ENCODE measurements at places on chromosomes 3 and 15. TPM values are rescaled to one million over a fixed set of nuclear protein-coding genes. Genes with fewer than 3 reads are reported as not detected.

RNU5B-1 gene
- not detected for total RNA-seq

CYP1A2 gene
- not detected for total RNA-seq

GOLGA6A gene
- total RNA-seq, result not detected

IQCF5 gene
- total RNA-seq, result not detected

TMEM108 gene
- 27.1 TPM for total RNA-seq

CILP gene
- total RNA-seq, result 0.31 TPM

CYP8B1 gene
- total RNA-seq, result not detected

ISG20 gene
- total RNA-seq, result not detected

CALML4 gene
- total RNA-seq, result 2.2 TPM

ECE2 gene
- 2.2 TPM for total RNA-seq

SNX33 gene
- total RNA-seq, result 1.4 TPM

SRP14 gene
- 112 TPM for total RNA-seq

ITGA11 gene
- 0.62 TPM for total RNA-seq

ALS2CL gene
- 3.9 TPM for total RNA-seq

SEMA3B gene
- 2.3 TPM for total RNA-seq

TUBGCP5 gene
- 23.6 TPM for total RNA-seq

MAGEF1 gene
- total RNA-seq, result 42.7 TPM

ASB14 gene
- not detected for total RNA-seq

PLOD2 gene
- 22.6 TPM for total RNA-seq

PIGZ gene
- 5.0 TPM for total RNA-seq

CKMT1B gene
- 6.7 TPM for total RNA-seq

C3orf52 gene
- total RNA-seq, result 0.31 TPM

SEMA4B gene
- 36.3 TPM for total RNA-seq

RMDN3 gene
- 15.0 TPM for total RNA-seq

PLA2G4B gene
- total RNA-seq, result 2.5 TPM

HRG gene
- total RNA-seq, result not detected

NCK1 gene
- total RNA-seq, result 40.7 TPM

TLR9 gene
- under 0.01 TPM for total RNA-seq

CHRM5 gene
- 0.47 TPM for total RNA-seq

SLC28A1 gene
- not detected for total RNA-seq

RAP2B gene
- total RNA-seq, result 50.2 TPM

IL20RB gene
- 0.62 TPM for total RNA-seq

HES1 gene
- total RNA-seq, result 13.6 TPM

MYZAP gene
- 1.1 TPM for total RNA-seq

CIB2 gene
- total RNA-seq, result 18.4 TPM

CCR2 gene
- 0.31 TPM for total RNA-seq

GOLGA8H gene
- total RNA-seq, result 0.31 TPM

EHHADH gene
- 1.4 TPM for total RNA-seq

DLL4 gene
- 4.8 TPM for total RNA-seq

Measured in occipital lobe (tissue), 3 donors.